CD8-positive, alpha-beta memory T cell (primary cell): ENCODE measurements at places on chromosomes 6 and 20.

DNA sequence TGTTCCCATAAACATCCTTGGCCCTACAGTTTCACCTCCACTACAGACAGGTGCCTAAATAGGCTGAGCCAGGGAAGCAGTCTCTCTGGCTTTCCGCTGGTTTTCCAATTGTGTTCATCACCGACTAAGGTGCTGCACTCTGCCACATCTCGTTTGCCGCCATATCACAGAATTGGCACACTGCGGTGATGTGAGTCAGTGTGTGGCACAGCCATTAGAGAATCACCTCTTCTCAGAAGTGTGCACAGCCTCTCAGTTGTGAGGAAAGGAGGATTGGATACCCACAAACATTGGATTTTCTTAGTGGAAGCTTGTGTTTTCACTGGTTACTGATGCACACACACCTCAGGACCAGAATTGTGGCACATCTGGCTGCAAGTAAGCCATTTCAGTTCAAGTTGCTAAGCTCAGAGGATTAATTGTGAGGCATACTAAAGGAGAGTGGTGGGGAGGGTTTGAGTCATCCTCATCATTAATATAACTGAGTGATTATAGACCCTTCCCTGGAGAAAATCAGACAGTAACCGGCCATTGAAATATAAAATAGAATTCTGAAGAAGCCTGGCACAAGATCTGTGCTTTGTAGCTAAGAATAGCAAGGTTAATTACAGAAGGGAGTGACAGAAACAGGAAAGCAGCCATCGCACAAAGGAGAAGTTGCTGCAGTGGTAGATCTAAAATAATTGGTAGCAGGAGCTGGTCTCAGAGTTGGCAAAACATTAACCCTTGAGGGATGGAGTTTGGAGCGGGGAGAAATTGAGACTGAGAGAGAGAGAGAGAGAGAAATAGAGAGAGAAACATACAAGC, 506.9 kb downstream of the LMBRD1 start:
- DNase-seq = no peak

DNA sequence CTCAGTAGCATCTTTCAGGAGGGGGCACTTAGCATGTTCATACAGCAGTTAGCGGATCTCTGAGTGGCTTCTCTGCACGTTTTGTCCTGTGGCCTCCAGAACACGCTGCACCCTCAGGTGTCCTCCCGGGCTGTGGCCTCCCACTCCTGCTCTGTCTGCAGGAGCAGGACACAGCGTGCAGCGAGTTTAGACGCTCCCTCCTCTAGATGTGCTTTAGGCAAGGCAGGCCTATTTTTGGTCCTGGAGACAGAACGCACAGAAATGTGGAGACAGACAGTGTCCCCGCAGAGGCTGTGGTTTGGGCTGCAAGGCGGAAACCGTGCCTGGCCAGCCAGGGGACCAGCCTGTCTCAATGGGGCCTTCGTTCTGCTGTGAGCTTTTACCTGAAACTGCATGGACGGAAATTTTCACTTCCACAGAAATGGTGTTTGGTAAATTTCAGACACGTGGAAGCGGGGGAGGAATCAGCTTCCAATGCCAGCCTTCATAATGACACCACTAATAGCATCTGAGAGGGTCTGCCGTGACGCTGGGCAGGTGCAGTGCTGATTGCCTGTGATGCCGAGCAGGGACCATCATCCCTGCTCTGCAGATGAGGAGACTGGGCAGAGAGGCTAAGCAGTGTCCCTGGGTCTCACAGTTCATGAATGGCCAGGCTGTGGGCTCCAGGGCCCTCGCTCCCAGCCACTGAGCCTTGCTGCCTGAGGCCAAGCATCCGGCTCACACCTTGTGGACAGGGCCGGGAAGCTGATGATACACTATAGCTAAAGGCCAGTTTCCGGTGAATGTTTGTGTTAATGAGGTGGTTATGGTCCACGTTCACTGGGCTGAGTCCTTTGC, 120.9 kb downstream of the SYCP2 start:
- DNase-seq = no peak

- DNase-seq = no peak
Measured at GRCh38 chr6:143054329-143054728, 6.4 kb upstream of the AIG1 start.

GRCh38 chr6:54308289-54308985, at the start of gene TINAG:
TINAG (plus strand) TSS chr6:54308441; CDS start chr6:54308551, 110 bp downstream.
- DNase-seq = no peak

DNA sequence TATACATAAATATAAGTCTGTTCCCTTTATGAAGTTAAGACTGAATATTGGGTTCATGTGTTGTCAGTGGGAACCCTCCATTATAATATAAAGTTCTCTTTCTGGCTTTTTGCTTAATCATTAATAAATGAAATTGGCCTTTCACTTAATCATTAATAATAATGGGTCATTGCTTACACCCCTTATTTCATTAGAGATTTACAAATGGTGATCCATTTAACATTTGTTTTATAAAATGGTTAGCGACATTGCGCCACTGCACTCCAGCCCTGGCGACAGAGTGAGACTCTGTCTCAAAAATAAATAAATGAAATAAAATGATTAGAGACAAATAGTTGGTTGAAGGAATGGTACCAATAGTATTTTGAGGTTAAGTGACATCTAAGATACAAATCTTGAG, 18.5 kb downstream of the DDX43 start:
- DNase-seq = no peak

- no peak for DNase-seq
Measured at GRCh38 chr6:43934803-43935602, 165.0 kb downstream of the VEGFA start.

DNA sequence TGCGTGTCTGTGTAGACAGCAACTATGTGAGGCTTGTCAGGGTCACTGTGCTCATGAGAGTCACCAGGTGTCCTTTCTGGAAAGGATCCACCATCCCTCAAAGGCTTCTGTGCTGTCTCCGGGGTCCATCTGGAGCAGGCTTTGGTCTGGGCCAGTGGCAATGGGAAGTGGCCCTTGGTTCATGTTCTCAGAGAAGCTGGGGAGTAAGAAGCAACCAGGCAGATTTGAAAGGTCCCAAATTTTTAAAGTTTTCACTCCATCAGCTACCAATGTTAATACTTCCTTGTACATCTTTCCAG, 68.2 kb downstream of the GCNT2 start:
- no peak for DNase-seq

GRCh38 chr6:28794175-28795002, 129.4 kb downstream of the TRIM27 start:
- DNase-seq = no peak

DNA sequence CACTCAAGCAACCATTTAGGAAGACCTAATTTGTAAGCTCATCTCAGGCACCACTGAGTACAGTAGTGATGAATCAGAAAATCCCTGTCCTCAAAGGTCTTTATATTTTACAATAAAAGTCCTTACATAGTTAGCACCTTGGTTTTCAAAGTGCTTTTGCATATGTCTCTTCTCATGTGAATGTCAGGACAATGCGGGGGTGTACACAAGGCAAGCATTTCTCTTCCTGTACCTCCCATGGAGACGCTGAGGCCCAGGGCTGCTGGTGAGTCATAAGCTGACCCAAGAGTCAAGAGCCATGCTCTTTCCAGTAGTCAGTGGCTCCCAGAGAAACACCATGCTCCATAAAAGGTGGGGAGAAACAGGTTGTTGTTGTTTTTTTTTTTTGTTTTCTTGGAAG, 174.0 kb downstream of the GJA10 start:
- DNase-seq = no peak

DNA sequence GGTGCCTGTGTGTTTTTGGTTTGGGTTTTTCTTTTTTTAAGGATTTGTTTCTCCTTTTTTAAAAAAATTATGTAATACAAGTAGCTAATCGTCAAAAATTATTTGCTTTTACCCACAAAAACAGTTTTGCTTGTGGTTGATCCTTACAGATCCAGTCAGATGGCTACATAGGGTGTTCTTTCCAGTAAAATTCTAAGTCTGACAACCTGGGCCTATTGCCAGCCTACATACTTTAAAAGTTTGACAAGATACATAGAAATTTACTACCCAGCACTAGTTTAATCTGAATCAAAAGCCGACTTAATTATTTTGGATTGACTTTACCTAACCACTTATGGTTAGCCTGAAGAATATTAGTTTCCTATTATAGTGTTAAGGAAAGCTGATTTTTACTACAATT, 2.1 kb upstream of the SOX4 start:
- no peak for DNase-seq

DNA sequence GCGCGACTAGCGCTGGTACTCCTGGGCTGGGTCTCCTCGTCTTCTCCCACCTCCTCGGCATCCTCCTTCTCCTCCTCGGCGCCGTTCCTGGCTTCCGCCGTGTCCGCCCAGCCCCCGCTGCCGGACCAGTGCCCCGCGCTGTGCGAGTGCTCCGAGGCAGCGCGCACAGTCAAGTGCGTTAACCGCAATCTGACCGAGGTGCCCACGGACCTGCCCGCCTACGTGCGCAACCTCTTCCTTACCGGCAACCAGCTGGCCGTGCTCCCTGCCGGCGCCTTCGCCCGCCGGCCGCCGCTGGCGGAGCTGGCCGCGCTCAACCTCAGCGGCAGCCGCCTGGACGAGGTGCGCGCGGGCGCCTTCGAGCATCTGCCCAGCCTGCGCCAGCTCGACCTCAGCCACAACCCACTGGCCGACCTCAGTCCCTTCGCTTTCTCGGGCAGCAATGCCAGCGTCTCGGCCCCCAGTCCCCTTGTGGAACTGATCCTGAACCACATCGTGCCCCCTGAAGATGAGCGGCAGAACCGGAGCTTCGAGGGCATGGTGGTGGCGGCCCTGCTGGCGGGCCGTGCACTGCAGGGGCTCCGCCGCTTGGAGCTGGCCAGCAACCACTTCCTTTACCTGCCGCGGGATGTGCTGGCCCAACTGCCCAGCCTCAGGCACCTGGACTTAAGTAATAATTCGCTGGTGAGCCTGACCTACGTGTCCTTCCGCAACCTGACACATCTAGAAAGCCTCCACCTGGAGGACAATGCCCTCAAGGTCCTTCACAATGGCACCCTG, 1.6 kb downstream of the TPBG start:
- DNase-seq = peak; percentile 8

GRCh38 chr6:23637296-23637695, 488.7 kb upstream of the NRSN1 start:
- DNase-seq = no peak

GRCh38 chr6:47094241-47094925, 52.3 kb upstream of the ADGRF1 start:
- DNase-seq = no peak

- DNase-seq = no peak
Measured at GRCh38 chr6:37614491-37614890, 83.2 kb downstream of the MDGA1 start.

GRCh38 chr20:2093159-2093781, 8.4 kb upstream of the STK35 start:
- no peak for DNase-seq

DNA sequence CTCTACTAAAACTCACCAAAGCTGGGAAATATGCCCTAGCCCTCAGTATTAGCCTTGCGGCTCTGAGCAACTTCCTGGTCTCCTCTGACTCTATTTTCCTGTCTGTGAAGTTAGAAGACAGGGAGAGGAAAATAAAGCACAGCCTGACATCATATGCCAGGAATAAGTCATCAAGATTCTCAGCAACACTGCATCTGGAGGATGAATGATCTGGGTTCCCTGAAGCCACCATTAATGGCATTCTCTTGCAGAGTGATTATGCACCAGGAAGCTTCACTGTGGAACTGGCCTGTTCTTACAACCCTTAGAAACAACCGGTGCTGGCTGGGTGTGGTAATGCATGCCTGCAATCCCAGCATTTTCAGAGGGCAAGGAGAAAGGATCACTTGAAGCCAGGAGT, 12.4 kb downstream of the ADGRF5 start:
- DNase-seq = no peak

- no peak for DNase-seq
Measured at GRCh38 chr6:41439524-41440418, 104.4 kb downstream of the NCR2 start.

DNA sequence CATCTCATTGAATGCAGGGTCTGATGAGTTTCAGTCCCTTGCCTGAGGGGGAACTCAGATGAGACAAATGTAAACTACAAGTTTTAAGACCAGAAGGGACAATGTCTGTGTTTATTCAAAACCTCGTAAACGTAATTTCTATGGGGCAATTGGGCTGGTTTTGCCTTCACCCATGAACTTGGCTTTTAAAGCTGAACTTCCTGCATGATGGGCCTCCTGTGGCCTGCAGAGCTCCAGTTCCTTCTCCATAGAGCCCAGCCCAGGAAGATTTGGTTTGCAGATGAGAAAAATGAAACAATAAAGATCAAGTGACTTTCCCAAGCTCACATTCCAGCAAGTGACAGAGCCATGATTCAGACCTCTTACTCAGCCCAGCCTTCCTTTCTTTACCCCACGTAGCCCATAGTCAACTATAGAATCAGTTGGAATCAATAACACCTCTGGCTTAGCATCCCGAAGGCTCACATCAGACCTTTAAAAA, 612.3 kb downstream of the UTRN start:
- no peak for DNase-seq

GRCh38 chr6:128131566-128131965, 230.7 kb upstream of the THEMIS start:
- DNase-seq = no peak

GRCh38 chr20:64042054-64042781, 6.2 kb downstream of the C20orf204 start:
- DNase-seq = no peak

DNA sequence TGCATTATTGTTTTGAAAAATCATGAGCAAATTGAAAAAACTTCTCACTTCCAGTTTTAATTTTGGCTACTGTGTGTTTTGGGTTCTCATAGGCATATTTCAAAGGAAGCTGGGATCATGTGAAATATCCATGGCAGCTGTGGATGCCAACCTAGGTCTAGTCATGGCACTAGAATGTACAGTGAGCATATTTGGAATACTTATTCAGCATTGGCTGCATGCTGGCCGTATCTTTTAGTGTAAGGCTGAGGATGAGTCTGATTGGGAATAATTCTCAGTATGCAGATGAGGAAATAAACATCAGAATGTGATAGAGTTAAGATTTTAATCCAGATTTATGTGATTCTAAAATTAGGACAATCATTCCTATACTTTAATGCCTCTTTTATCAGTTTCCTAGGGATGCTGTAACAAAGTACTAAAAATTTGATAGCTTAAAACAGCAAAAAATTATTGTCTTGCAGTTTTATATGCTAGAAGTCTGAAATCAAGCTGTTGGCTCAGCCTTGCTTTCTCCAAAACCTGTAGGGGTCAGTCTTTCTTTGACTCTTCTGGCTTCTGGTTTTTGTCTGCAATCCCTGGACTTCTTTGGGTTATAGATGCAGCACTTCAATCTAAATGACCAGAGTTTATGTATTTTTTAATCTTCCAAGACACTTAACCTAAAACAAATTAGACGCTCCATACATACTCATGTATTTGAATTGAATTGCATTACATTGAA, 37.7 kb upstream of the DEFB112 start:
- no peak for DNase-seq

DNA sequence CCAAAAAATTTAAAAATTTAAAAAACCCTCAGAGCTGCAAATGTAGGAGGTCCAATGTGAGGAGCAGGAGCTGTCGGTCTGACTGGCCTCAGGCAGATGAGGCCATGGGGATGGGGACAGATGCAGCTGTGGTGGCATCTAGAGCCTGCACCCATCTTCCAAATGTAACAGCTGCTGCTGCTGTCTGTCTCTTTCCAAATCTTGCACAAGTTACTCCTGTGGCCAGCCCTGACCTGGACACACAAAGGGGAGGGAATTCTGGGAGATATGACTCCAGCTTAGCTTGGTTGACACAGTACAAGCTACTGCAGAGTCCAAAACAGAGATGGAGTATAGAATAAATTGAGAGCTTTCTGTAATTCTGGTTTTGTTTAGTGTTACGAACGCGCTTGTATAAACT, 115.2 kb downstream of the PRND start:
- DNase-seq = no peak

- no peak for DNase-seq
Measured at GRCh38 chr6:162157167-162157870, 570.2 kb downstream of the PRKN start.

- no peak for DNase-seq
Measured at GRCh38 chr6:45076217-45076930, 251.8 kb upstream of the RUNX2 start.
